Muscle of leg (tissue), 16 donors: ENCODE measurements at places on chromosomes 16 and 17.

- no peaks in the 10 kb centered on the region for H3K36me3 ChIP-seq
- H3K4me1 ChIP-seq: no peaks in the 10 kb centered on the region
- no peak for DNase-seq
- no peak overlapping the region for H3K27ac ChIP-seq
- no peaks in the 10 kb centered on the region for H3K27me3 ChIP-seq
Measured at GRCh38 chr16:63983401-63983800, 1138.5 kb downstream of the CDH11 start.

- H3K36me3 ChIP-seq: peaks cover 2% of the 10 kb centered on the region
- DNase-seq: no peak
- no peak overlapping the region for H3K4me3 ChIP-seq
- no peaks in the 10 kb centered on the region for H3K27me3 ChIP-seq
- H3K4me1 ChIP-seq: no peaks in the 10 kb centered on the region
Measured at GRCh38 chr17:63095459-63095858, 129.4 kb downstream of the TANC2 start.

GRCh38 chr17:59404471-59404870 is 73.0 kb downstream of the YPEL2 start:
- H3K27me3 ChIP-seq: no peaks in the 10 kb centered on the region
- peaks cover 6% of the 10 kb centered on the region for H3K36me3 ChIP-seq
- DNase-seq: no peak
- peaks cover 11% of the 10 kb centered on the region for H3K4me1 ChIP-seq

DNA sequence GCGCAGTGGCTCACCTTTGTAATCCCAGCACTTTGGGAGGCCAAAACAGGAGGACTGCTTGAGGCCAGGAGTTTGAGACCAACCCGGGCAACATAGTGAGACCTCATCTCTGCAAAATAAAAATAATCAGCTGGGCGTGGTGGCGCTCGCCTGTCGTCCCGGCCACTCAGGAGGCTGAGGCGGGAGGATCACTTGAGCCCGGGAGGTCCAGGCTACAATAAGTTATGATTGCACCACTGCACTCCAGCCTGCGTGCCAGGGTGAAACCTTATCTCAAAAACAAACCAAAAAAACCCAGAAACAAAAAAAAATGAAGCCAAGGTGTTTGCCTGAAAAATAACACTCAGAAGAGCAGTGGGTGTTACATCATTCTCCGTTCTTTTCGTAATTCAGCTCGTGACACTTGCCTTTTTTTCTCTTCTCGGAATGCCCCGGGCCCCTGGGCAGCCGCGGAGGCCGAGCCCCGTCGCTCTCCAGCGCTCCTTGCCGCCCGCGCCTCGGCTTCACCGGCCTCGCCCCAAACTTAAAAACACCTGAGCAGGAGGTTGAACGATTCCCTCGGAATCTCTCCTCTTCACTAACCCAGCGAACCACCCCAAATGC is 17.0 kb downstream of the PRCD start:
- H3K36me3 ChIP-seq: peaks cover 12% of the 10 kb centered on the region
- peak overlapping the region; percentile 90 for H3K27ac ChIP-seq
- no peak for DNase-seq
- H3K4me3 ChIP-seq: peak overlapping the region; percentile 62

- H3K27me3 ChIP-seq: peaks cover 5% of the 10 kb centered on the region
- no peak overlapping the region for H3K27ac ChIP-seq
- H3K4me3 ChIP-seq: no peak overlapping the region
- DNase-seq: peak; percentile 54
- no peaks in the 10 kb centered on the region for H3K36me3 ChIP-seq
Measured at GRCh38 chr16:84277244-84277823, 17.3 kb upstream of the WFDC1 start.

- H3K27ac ChIP-seq: peak overlapping the region; percentile 90
- peaks cover 31% of the 10 kb centered on the region for H3K4me1 ChIP-seq
- peak overlapping the region; percentile 38 for H3K4me3 ChIP-seq
- no peaks in the 10 kb centered on the region for H3K27me3 ChIP-seq
- peak; percentile 72 for DNase-seq
- no peaks in the 10 kb centered on the region for H3K36me3 ChIP-seq
Measured at GRCh38 chr17:78736526-78737079, 45.5 kb downstream of the CYTH1 start.

DNA sequence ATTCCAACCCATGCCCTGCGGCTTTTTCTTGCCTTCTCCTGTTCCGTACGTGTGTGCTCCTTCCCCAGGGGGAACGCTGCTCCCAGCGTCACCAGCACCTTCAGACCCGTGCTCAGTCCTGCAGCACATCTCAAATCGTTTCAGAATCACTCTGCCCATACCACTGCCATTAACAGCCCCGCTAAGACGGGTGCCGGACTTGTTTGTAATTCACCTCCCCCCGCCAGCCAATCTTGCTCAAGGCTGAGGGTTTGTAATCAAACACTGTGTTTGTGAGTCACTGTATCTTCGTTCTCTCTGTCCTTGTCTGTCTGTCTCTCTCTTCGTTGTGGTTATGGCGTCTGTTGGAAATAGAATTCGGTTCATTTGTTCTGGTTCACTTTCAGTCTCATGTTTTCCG is 17.3 kb downstream of the CARD14 start:
- no peaks in the 10 kb centered on the region for H3K36me3 ChIP-seq
- no peak overlapping the region for H3K4me3 ChIP-seq
- H3K27me3 ChIP-seq: no peaks in the 10 kb centered on the region
- peaks cover 21% of the 10 kb centered on the region for H3K4me1 ChIP-seq

- peak within 1 kb of the TSS; percentile 98 for H3K27ac ChIP-seq
- H3K36me3 ChIP-seq: peaks cover 34% of the 10 kb centered on the region
- H3K4me3 ChIP-seq: peak within 1 kb of the TSS; percentile 57
- no peaks in the 10 kb centered on the region for H3K27me3 ChIP-seq
- DNase-seq: peak; percentile 98
- H3K4me1 ChIP-seq: peaks cover 73% of the 10 kb centered on the region
Measured at GRCh38 chr17:19386974-19387920, at the start of gene MFAP4. TSS of gene MFAP4 (minus strand) at chr17:19387190. CDS start at chr17:19387155, 35 bp downstream.

- H3K36me3 ChIP-seq: no peaks in the 10 kb centered on the region
- H3K27me3 ChIP-seq: no peaks in the 10 kb centered on the region
- peak; percentile 61 for DNase-seq
- peak overlapping the region; percentile 72 for H3K4me3 ChIP-seq
- peaks cover 38% of the 10 kb centered on the region for H3K4me1 ChIP-seq
- peak overlapping the region; percentile 100 for H3K27ac ChIP-seq
Measured at GRCh38 chr16:22191532-22192260, 14.4 kb upstream of the EEF2K start.

DNA sequence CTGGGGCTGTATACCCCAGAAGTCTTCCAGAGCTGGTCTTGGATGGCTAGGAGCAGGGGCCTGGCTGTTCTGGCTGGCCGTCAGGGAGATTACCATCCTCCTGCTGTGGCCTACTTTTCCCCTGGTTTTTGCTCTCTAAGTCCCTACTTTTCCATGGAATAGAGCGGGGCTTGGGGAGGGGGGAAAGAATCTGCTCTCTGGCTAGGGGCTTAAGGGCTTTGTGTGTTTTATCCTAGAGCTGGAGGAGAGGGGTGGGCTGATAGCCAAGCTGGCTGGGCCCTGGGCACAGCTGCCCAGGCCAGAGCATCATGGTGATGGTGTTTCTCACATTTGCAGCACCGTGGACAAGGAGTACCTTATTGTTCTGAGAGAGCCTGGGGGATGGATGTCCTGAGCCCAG is 3.6 kb downstream of the NRN1L start:
- no peak overlapping the region for H3K4me3 ChIP-seq
- peak; percentile 41 for DNase-seq
- H3K36me3 ChIP-seq: peaks cover 29% of the 10 kb centered on the region

DNA sequence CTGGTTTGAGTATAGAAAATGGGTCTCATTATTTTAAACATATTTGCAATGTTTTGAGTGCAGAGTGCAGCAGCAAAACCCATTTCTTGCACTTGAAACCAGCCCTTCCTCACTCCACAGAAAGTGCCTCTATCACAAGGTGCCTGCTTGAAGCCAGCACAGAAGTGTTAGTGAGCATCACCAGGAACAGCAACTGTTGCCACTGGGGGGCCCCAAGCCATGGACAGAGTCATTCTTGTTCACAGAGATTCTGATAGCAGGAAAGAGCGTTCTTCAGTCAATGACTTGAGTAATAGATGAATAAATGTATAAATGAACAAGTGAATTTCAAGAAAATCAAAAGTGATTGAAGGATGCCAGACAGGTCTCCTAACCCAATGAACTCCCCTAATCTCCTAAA is 45.6 kb downstream of the CHD9NB start:
- H3K4me1 ChIP-seq: no peaks in the 10 kb centered on the region
- no peaks in the 10 kb centered on the region for H3K36me3 ChIP-seq
- H3K27me3 ChIP-seq: no peaks in the 10 kb centered on the region

- no peak for DNase-seq
- no peaks in the 10 kb centered on the region for H3K36me3 ChIP-seq
- no peak overlapping the region for H3K27ac ChIP-seq
- H3K4me1 ChIP-seq: no peaks in the 10 kb centered on the region
- H3K27me3 ChIP-seq: no peaks in the 10 kb centered on the region
- no peak overlapping the region for H3K4me3 ChIP-seq
Measured at GRCh38 chr16:14168146-14168545, 97.0 kb downstream of the MRTFB start.

DNA sequence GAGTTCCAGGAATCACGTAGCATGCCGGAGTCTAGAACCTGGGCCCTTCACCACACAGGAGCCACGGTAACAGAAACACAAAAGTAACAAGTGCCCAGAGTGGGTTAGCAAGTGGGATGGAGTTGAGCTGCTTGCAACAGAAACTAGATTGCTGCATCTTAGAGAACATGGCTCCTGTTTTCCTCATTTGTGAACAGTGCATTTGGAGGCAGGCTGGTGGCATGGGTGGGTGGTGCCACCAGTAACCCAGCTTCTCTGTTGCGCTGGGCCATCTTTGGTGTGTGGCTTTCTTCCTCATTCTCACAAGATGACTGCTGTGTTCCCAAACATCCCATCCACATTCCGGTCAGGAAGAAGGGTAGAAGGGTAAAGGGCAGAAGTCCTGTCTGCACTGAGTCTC is 95.5 kb downstream of the KATNIP start:
- DNase-seq: no peak
- peaks cover 6% of the 10 kb centered on the region for H3K36me3 ChIP-seq
- H3K27ac ChIP-seq: no peak overlapping the region
- no peaks in the 10 kb centered on the region for H3K27me3 ChIP-seq
- no peak overlapping the region for H3K4me3 ChIP-seq

DNA sequence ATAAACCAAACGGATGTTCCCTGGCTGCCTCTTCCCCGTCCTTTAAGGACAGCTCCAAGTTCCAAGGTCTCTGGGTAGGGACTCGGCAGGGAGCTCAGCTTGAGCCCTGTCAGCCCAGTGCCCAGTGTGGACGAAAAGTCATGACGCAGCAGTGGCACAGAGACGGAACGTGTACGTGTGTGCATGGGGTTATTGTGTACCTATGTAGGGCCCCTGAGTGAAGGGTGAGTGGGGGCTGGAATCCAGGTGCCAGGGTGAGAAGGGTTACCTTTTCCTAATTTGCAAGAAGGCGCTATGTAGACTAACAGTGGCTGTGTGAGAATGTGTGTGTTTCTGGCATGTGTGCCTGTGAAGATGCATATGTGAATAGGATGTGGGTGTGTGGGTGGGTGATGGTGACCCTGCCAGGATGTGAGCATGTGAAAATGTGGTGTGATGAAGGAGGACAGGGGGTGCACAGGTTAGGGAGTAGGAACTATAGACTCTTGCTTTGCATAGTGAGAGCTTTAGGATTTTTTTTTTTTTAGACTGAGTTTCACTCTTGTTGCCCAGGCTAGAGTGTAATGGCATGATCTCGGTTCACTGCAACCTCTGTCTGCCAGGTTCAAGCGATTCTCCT is 6.0 kb downstream of the SCN4A start:
- no peak for DNase-seq
- H3K4me3 ChIP-seq: no peak overlapping the region
- H3K27me3 ChIP-seq: no peaks in the 10 kb centered on the region

DNA sequence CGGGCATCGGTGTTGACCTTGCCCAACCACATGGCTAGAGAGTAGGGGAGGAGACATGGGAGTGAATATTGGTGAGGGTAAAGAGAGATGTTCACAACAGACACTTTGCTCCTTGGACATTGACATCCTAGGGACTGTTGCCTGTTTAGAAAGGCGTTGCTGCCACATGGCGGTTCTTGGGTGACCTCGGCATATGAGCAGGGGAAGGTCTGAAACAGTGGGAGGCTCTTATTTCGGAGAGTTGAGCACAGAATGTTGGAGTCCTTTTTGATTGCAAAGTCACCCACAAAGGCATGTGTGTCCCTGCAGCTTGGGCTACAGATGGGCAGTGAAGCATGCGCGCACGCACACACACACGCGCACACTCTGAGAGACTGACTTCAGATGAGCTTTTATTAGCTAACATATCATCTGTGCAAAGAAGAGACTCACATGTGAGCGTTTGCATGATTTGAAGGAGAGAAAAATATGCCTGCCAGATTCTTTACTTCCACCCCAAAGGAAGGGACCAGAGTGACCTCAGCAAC is 104.4 kb downstream of the SHISA9 start:
- DNase-seq: no peak
- no peak overlapping the region for H3K27ac ChIP-seq
- H3K4me1 ChIP-seq: no peaks in the 10 kb centered on the region
- no peaks in the 10 kb centered on the region for H3K36me3 ChIP-seq
- H3K27me3 ChIP-seq: no peaks in the 10 kb centered on the region
- H3K4me3 ChIP-seq: no peak overlapping the region

DNA sequence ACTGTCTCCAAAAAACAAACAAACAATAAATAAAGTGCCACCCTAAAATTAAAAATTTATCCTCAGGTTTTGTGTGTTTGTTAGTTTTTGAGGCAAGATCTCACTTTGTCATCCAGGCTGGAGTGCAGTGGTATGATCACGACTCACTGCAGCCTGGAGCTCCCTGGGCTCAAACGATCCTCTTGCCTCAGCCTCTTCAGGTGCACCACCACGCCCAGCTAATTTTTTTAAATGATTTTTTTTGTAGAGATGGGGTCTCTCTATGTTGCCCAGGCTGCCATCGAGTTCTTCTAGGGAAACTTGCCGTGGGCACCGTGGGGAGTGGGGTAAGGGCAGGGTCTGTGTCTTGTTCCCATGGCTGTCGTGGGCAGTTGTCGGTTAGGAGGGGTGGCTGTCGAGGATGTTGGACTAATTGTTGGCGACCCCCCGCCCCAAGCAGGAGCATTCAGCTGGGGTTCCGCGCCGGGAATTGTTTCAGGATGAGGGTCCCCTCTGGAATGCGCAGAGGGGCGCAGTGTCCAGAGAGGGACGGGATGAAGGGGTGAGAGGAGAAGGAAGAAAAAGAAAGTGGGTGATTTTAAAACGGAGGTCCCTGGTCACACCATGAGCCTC is 1.1 kb upstream of the RNF213 start:
- peak overlapping the region; percentile 40 for H3K4me3 ChIP-seq
- H3K36me3 ChIP-seq: peaks cover 1% of the 10 kb centered on the region
- peaks cover 36% of the 10 kb centered on the region for H3K4me1 ChIP-seq
- H3K27me3 ChIP-seq: peaks cover 2% of the 10 kb centered on the region
- H3K27ac ChIP-seq: peak overlapping the region; percentile 23

- no peak for DNase-seq
- no peaks in the 10 kb centered on the region for H3K27me3 ChIP-seq
- no peaks in the 10 kb centered on the region for H3K4me1 ChIP-seq
- no peak overlapping the region for H3K27ac ChIP-seq
- no peak overlapping the region for H3K4me3 ChIP-seq
- peaks cover 42% of the 10 kb centered on the region for H3K36me3 ChIP-seq
Measured at GRCh38 chr17:1435326-1435725, 20.7 kb downstream of the CRK start.
